Upper lobe of right lung (tissue), 1 donor: ENCODE measurements at places on chromosomes 2 and 18.

DNA sequence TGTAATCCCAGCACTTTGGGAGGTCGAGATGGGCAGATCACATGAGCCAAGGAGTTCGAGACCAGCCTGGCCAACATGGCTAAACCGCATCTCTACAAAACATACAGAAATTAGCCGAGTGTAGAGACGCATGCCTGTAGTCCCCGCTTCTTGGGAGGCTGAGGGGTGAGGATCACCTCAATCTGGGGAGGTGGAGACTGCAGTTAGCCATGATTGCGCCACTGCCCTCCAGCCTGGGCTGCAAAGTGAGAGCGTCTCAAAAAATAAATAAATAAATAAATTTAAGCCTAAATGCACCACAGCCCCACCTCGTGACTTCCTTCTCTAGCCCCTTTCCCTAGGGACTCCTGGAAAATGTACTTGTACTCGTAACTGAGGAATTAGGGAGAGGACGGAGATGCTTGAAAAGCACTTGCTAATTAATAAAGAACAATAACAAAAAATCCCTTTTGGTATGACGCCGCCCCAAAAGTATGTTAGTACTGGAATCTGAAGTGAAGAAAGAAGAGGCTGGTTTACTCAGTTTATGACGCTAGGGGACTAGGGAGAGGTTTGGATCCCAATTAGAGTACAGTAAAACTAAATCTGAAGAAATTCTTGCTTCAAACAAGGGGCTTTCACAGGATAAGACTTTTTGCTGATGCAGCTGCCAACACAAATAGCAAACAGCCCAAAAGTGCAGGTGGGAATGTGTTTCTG, 887 bp upstream of the ZNF396 start:
- no peak for DNase-seq

GRCh38 chr18:14999085-14999975, 251.4 kb downstream of the ANKRD30B start:
- peak; percentile 59 for DNase-seq

DNA sequence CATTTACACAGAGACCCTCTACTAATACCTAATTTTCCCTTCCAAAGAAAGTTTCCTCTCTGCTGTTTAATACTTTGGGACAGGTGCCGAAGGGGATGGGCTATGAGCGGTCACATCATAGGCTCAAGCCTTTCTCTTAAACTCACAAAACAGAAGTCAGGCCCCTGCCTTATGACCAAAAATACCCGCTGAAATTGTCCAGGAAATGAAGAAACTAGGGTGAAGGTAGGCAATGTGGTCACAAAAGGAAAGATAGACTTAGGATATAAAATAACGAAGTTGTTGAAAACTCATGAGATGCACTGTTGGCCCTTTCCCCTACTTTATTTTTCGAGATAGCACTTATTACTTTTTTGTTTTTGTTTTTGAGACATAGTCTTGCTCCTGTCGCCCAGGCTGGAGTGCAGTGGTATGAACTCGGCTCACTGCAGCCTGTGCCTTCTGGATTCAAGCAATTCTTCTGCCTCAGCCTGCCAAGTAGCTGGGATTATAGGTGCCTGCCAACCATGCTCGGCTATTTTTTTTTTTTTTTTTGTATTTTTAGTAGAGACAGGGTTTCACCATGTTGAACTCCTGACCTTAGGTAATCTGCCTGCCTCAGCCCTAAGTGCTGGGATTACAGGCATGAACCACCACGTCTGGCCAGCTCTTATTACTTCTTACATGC, 16.3 kb downstream of the SLC8A1 start:
- no peak for DNase-seq

DNA sequence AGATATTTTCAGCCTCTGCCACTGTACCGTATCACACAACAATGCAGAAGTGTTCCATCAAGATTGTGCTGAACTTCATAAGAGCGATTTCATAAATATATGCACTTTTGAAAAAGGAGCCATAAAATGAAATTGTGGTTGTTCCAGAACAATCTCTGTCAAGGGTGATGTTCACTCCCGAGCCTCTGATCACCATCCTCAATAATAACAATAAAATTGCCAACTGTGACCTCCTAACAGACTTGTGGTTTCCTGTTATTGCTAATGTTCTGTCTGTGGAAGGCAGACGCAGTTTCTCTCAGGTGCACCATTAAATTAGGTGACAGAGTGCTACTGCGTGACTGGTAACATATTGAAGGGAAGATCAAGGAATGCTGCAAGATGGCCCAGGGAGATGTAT, 383.7 kb downstream of the SOCS6 start:
- no peak for DNase-seq
